ENCODE measurements at places on chromosomes 7 and 10.
A peak's percentile ranks its signal among the peaks of the same experiment; 100 is the strongest.

DNA sequence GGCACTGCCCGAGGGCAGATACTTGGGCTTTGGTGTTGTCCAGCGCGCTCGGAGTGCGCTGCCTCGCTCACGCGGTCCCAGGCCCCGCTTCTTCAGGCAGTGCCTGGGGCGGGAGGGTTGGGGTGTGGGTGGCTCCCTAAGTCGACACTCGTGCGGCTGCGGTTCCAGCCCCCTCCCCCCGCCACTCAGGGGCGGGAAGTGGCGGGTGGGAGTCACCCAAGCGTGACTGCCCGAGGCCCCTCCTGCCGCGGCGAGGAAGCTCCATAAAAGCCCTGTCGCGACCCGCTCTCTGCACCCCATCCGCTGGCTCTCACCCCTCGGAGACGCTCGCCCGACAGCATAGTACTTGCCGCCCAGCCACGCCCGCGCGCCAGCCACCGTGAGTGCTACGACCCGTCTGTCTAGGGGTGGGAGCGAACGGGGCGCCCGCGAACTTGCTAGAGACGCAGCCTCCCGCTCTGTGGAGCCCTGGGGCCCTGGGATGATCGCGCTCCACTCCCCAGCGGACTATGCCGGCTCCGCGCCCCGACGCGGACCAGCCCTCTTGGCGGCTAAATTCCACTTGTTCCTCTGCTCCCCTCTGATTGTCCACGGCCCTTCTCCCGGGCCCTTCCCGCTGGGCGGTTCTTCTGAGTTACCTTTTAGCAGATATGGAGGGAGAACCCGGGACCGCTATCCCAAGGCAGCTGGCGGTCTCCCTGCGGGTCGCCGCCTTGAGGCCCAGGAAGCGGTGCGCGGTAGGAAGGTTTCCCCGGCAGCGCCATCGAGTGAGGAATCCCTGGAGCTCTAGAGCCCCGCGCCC lies at the start of gene NPY:
Gene NPY (plus strand): TSS at position 294 of the 802 bp plus-strand sequence. CDS start 1,051 bp downstream, outside the sequence.
- DNase-seq, result no peak

DNA sequence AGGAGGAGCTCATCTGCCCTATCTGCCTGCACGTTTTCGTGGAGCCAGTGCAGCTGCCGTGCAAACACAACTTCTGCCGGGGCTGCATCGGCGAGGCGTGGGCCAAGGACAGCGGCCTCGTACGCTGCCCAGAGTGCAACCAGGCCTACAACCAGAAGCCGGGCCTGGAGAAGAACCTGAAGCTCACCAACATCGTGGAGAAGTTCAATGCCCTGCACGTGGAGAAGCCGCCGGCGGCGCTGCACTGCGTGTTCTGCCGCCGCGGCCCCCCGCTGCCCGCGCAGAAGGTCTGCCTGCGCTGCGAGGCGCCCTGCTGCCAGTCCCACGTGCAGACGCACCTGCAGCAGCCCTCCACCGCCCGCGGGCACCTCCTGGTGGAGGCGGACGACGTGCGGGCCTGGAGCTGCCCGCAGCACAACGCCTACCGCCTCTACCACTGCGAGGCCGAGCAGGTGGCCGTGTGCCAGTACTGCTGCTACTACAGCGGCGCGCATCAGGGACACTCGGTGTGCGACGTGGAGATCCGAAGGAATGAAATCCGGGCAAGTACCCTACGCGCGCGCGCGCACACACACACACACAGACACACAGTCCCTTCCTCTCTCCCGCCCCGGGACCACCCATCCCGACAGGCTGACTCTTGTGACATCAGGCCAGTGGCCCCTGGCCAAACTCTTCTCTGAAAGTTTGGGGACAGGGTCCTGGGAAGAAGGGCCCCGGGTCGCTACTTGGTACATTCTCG lies 538 bp downstream of the TRIM8 start:
- peak; percentile 46 for DNase-seq

- DNase-seq, result no peak
Observed at GRCh38 chr7:80934321-80934720, 15.5 kb upstream of the SEMA3C start.

DNA sequence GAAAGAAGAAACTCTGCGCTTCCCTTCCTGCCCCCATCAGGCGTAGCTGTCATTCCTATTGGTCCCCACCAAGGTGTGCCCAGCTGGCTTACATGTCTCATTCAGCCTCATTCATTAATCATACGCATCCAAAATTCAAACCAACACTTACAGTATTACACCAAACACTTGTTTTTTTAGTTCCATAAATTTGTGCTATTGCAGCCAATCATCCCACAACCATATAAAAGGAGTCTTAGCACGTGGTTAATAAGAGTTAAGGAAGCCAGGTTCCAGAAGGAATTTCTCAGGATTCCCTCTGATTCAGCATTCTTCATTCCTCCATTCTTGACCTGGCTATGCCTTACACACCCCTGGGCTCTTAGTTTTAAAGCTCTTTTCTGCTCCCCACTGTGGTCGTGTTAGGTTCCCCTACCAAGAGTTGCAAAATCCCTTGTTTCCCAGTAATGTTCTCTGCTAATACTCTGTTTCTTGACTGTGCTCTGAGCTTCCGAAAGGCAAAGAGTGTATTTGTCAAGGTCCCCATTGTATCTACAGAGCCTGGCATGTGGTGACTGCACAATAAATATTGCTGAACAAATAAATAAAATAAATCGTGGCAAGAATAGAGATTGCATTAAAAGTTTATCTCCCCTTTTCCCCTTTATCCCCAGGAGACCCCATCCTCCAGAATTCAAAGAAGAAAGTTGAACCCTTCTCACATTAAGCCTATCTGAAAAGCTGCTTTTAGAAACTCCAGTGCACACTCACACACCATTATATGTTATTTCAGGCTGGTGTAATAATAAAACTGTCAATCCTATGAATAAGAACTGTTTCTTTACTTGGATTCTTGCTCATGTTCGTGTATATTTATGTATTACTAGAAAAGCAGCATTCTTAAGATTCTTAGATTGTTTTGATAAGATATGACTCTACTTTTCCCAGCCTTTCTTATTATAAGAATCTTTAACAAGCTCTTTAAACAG lies 514.4 kb downstream of the INHBA start:
- DNase-seq, result no peak

- no peak for DNase-seq
Observed at GRCh38 chr10:48525113-48525512, 79.8 kb downstream of the ARHGAP22 start.

- no peak for DNase-seq
Observed at GRCh38 chr7:47148536-47149207, 433.2 kb downstream of the TNS3 start.

- DNase-seq, result no peak
Observed at GRCh38 chr10:101624526-101625102, 36.5 kb downstream of the DPCD start.

- DNase-seq, result no peak
Observed at GRCh38 chr10:34721208-34721840, 93.8 kb downstream of the PARD3 start.

GRCh38 chr10:59019603-59020002 lies 156.8 kb upstream of the PHYHIPL start:
- DNase-seq, result no peak

- DNase-seq, result no peak
Observed at GRCh38 chr10:43238462-43238861, 28.4 kb downstream of the RASGEF1A start.

- DNase-seq, result no peak
Observed at GRCh38 chr7:91128683-91129348, 135.4 kb upstream of the FZD1 start.

DNA sequence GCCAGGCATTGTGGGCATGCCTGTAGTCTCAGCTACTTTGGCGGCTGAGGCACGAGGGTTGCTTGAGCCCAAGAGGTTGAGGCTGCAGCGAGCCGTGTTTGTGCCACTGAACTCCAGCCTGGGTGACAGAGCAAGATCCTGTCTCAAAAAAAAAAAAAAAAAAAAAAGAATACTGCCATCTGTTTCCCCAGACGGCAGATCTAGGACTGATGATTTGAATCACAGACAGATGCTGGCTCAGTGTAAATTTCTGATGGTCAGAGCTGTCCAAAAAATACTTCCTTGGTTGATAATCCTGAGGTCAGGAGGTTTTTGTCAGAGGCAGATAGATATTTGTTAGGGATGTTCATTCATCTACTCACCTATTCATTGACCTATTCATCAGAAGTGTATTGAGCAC lies 130.7 kb downstream of the REEP3 start:
- DNase-seq, result no peak

DNA sequence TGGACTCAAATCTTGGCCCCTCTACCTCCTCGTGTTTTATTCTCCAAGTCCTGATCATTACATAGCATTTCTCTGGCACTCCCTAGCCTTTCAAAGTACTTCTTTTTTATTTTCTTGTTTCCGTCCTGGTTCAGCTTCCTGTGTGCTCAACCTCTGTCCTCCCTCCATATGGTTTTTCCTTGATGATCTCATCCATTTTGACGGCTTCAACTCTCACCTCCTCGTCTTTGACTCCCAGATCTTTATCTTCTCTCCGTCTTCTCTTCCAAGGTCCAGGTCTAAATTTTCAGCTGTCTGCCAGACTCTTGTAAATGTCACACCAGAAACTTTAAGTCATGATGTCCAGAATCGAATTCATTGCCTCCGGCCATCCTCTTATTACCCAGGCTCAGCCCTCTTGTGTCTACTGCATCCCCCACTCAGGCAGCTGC lies 23.3 kb upstream of the GFRA1 start:
- no peak for DNase-seq

DNA sequence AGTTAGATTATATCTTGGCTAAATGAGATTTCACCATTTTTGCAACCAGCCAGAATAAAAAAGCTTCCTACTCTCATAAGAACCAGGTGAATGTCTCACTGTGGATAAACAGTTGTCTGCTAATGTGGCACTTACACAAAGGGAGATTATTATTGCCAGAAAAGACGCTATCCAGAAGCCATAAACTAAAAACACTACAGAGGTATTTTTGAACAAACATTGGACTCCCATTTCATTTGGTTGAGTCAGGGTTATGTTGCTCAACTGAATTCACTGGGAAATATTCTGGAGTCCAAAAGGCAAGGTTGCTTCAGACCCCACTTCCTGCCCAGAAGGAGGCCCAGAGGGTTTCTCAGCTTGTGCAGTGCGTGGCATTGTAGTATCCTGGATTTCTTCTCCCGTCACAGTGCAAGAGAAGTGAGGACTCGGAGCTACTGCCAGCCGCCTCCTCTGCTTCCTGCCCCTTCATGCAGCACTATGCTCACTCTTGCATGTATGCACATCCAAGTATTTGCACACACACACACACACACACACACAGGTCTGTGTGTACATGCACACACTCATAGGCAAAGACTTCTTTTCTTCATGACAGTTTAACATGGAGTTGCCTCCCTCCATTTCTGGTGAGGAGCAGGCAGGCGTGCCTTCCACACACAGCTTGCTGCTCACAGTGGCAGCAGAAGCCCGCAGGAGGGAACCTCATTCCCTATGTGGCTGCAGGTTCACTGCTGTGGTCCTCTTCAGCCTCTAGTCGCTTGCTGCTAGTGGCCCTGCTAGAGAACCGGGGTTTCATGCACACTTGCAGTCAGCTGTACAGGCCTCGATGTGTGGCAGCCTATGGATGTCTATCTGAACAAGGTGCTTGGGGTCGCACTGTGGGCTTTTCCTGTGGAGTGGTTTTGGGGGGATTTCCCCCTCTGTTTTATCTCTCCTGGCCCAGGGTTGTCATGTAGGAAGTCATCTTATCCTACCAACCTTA lies 10.1 kb downstream of the DENND10 start:
- no peak for DNase-seq

GRCh38 chr7:6579446-6579845 lies 2.2 kb downstream of the ZDHHC4 start:
- no peak for DNase-seq

GRCh38 chr10:4569151-4569550 lies 256.9 kb upstream of the AKR1E2 start:
- DNase-seq, result no peak

- no peak for DNase-seq
Observed at GRCh38 chr10:84296091-84296981, 32.1 kb upstream of the CCSER2 start.

DNA sequence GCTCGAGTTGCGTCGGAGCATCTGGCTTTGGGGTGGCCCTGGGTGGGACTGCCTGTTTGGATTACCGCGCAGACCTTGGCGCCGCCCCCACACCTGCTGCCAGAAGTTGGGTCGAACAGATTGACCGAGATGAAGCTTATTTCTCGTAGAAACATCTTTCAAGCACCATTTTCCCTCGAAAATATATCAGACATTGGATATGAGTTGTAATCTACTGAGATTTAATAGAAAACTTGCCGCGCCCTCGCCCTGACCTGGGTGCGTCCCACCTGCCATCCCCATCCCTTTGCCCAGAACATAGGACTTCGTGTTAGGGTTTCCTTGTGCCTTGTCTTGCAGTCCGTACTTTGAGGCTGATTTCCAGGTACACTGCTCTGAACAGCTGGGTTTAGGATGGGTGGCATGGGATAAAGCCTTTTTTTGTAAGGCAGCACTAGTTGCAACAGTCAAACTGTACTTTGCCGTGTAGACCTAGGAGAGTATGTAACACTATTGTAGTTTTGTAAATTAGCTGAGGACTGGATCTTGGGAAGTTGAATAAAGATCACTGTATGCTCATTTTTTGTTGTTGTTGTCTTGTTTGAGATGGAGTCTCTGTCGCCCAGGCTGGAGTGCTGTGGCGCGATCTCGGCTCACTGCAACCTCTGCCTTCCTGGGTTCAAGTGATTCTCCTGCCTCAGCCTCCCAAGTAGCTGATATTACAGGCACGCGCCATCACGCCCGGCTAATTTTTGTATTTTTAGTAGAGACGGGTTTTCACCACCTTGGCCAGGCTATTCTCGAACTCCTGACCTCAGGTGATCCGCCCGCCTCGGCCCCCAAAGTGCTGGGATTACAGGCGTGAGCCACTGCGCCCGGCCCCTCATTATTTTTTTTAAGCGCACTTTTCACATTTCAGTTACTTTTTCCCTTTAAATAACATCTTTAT lies 978 bp downstream of the OGDH start:
- DNase-seq, result no peak

DNA sequence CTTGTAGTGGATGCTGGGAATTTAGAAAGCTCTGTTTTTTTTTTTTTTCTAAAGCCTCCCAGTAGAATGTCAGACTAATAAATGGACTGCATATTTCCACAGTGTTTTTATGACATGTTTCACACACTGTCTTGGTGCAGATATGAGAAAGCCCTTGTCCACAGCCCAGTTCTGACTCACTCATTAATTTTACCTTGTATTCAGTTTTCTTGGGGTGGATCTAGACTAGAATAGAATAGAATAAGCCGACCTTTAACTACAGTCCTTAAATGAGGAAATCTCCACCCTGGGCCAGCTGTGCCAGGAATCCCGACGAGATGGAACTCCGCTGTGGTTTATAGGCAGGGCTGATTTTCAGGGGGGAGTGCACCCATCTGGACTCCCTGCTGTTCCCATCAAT lies 274.7 kb downstream of the NRG3 start:
- no peak for DNase-seq

- no peak for DNase-seq
Observed at GRCh38 chr10:88728107-88728763, 22.2 kb downstream of the LIPK start.

DNA sequence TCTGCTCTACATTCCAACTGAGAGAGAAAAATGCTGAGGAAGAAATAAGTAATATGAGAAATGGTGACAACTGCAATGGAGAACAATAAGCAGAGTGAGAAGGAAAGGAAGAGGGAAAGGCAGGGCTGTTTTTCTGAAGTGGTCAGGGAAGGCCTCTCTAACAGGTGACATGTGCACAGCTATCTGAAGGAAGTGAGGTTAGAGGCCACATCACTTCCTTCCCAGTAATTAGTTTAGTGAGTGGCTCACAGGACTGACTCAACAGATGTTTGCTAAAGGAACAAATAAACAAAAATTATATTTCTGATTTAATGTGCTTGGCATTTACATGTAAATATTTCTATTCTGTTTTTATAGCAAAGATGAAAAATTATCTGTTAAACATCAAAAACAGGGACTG lies 77.9 kb downstream of the ARHGAP21 start:
- no peak for DNase-seq

All from stimulated activated CD8-positive, alpha-beta memory T cell treated with anti-CD3 and anti-CD28 coated beads, Interleukin-15, amount 100 ng/mL, for 1 hour (primary cell).